ENCODE measurements at places on chromosomes 2 and 18.
A peak's percentile ranks its signal among the peaks of the same experiment; 100 is the strongest.

- DNase-seq: no peak
Observed at GRCh38 chr2:88859461-88859860, 168.0 kb downstream of the RPIA start.

- DNase-seq: no peak
Observed at GRCh38 chr2:100383954-100384353, 33.5 kb downstream of the CHST10 start.

DNA sequence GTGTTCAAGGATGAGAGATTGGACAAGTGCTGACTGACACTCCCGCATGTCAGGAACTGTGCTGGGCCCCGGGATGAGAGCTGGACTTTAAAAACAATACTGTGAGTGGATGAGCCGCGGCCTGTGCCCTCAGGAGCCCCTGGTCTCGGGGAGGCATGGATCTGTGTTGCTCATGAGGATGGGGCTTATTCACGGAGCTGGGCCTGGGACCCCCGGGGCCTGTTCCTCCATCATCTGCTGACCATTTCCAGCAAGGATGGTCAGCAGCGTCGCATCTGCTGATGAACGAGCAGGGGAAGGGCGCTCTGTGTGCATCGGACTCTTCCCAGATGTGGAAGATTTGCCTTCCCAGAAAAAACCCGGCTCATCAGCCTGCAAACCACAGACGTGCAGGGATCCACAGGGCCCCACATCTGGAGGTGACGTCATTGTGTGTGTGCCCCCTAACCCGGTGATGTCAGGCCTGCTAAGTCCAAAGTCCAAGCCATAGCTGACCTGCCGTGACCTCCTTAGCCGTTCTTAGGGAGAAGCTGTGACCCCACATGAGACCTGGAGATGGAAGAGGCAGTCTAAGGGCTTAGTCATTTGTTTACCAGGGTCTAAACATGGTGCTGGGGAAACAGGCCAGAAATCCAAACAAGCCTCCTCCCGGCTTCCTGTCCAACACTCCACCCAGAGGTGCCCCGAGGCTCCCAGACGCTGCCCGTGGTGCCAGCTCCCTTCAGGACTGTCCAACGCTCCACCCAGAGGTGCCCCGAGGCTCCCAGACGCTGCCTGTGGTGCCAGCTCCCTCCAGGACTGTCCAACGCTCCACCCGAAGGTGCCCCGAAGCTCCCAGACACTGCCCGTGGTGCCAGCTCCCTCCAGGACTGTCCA, 143.9 kb downstream of the PXDN start:
- no peak for DNase-seq

- no peak for DNase-seq
Observed at GRCh38 chr2:11215407-11215806, 60.1 kb downstream of the SLC66A3 start.

GRCh38 chr2:165835363-165835762, 41.3 kb upstream of the GALNT3 start:
- DNase-seq: no peak

GRCh38 chr18:31555971-31556747, 35.5 kb upstream of the TTR start:
- no peak for DNase-seq

DNA sequence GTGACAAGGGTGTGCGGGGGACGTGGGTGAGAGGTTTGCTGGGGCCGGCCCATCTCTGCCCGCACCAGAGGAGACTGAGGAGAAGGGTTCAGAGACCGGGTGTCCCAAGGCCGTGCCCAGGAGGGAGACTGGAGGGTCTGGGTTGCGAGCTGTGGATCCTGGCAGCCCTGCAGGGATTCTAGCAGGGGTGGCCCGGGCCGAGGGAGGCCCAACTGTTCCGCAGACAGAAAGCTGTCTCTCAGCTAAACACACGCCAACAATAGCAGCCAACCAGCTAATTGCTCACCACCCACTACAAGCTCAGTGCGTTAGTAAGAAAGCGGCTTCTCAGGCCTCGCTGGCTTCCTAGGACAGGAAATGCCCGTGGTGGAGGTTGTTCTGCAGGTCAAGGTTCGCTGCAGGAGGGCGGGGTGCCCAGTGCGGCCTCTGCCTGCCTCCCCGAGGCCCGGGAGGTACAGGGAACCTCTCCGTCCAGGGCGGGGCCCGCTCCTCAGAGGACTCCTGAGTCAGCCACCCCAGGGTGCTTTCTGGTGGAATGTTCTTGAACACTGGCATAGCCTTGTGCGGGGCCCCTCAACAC, 282.0 kb upstream of the PXDN start:
- DNase-seq: no peak

- DNase-seq: no peak
Observed at GRCh38 chr18:2686349-2686968, 30.9 kb downstream of the SMCHD1 start.

GRCh38 chr2:190655570-190655969, 6.7 kb downstream of the NAB1 start:
- no peak for DNase-seq

- DNase-seq: no peak
Observed at GRCh38 chr2:236338495-236339184, 74.4 kb upstream of the ASB18 start.

GRCh38 chr2:169014780-169015179, 16.3 kb downstream of the ABCB11 start:
- DNase-seq: no peak

DNA sequence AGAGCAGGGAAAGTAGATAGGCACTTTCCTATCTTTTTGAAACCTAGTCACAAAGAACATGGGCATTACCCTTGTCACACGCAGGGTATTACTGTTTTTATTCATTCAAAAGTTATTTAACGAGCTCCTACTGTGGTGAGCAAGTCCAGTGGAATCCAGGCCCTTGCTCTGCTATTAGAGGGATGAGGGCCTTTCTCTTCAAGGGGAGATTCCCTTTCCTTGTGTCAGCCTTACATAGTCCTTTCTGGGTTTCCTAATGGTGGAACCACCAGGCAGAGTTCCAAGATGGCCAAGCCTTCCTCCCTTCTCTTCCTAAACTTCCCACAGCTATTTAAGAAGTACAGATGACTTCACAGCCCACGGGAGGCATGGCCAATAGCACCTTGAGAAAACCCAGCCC, 64.6 kb downstream of the SPTBN1 start:
- no peak for DNase-seq

GRCh38 chr2:217218269-217219163, 358.7 kb upstream of the TNP1 start:
- DNase-seq: no peak

GRCh38 chr2:160566717-160567116, 73.1 kb upstream of the RBMS1 start:
- no peak for DNase-seq

DNA sequence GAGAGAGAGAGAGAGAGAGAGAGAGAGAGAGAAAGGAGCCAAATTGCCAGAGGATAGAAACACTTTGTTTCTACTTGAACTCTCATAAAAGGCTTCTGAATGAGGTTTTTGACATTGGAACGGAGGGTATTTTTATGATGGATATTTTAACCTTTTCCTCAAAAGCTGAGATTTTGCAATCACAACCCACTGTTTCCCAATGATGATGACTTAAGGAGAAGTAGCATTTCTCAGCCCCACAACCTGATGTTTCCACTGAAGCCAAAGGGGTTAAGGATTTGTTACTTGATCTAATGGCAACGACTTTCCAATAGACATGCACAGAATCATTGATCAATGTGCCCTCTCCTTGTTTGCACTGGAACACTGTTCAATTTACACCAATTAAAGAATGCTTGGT, 67.1 kb upstream of the POU3F3 start:
- DNase-seq: no peak

DNA sequence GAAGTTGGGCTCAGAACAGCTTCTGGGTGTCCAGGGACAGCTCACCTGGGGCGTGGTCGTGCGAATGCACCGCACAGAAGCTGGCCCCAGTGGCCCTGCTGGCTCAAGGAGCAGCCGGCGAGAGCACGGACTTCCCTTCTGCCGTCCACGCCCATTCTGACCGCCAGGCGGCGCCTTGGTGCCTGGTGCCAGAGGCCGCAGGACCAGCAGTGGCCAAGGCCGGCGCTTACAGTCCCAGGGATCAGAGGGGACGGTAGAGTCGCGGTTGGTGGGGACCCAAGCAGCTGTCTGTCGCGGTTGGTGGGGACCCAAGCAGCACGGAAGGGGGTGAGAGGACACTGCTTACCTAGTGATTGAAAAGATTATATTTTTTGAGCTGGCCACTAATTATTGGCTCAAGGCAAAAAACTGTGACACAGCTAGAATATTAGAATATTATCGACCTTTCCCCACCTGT, 25.7 kb downstream of the NPPC start:
- DNase-seq: peak; percentile 74

DNA sequence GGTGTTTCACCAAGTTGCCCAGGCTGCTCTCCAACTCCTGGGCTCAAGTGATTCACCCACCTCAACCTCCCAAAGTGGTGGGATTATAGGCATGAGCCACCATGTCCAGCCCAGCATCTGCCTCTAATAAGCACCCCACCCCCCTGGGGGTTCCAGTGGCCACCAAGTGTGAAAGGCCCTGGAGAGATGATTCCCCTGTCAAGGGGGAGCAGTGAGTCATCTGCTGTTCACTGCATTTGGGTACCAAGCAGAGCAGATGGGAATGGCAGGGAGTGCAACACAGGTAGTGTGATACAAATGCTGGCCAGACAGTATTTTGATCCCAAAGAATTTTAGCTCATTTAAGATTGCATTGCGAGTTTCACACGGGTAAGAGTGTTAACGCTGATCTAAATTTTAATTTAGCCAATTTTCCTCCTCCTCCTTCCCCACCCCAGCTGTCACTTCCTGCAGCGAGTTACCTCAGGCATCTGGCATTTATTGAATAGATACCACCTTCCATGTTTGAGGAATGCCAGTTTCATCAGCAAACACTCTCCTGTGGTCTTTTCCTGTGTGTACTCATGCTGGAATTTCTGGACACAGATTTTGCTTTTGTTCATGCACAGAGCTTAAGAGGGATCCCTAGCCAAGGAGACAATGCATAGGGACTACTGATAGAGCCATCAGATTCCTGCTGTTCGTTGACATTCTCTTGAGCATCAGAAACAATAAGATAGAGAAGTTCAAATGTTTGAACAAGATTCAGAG, 32.4 kb upstream of the NCK2 start:
- DNase-seq: no peak

Data from activated T-cell treated with anti-CD3 and anti-CD28 coated beads, Interleukin-2, amount 50 U/mL, for 24 hours (primary cell).